Suppressor macrophage treated with lipopolysaccharide for 4 hours (primary cell): ENCODE measurements at places on chromosomes 5 and 9.

- no peak for DNase-seq
Measured at GRCh38 chr5:169838688-169839087, 141.6 kb downstream of the INSYN2B start.

DNA sequence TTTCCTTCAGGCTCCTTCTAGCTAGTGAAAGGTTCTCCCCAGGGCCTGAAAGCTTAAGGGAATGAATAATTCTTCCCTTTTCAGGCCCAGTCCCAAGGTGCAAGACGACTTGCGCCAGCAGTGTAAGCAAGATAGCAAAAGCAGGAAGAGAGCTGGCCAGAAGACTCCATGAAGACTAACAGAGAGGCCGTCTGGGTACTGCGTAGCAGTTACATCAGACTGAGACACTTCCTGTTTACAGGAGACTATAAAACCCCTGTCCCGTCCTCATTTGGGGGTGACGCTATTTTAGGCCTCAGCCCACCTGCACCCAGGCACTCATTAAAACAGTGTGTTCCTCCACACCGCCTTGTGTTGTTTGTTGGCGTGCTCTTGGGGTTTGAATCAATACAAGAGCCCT lies 90.7 kb upstream of the MOCS2 start:
- no peak for DNase-seq

DNA sequence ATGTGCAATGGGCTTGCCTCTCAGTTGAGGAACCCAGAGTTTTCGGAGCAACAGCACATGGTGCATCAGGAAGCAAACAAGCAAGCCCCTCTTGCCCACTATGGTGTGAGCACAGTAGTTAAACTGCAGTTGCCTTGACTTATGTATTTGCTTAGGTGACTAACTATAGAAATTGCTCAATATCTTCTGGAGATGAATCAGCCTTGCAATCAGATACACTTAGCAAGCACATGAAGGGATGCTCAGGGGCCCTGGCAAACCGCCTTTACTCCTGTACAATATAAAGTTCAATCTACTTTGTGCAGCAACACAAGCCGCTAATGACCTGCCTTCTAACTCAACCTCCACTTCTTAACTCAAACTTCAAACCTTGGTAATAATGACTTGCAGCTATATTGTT lies 581.7 kb upstream of the RIOK2 start:
- DNase-seq, result no peak

DNA sequence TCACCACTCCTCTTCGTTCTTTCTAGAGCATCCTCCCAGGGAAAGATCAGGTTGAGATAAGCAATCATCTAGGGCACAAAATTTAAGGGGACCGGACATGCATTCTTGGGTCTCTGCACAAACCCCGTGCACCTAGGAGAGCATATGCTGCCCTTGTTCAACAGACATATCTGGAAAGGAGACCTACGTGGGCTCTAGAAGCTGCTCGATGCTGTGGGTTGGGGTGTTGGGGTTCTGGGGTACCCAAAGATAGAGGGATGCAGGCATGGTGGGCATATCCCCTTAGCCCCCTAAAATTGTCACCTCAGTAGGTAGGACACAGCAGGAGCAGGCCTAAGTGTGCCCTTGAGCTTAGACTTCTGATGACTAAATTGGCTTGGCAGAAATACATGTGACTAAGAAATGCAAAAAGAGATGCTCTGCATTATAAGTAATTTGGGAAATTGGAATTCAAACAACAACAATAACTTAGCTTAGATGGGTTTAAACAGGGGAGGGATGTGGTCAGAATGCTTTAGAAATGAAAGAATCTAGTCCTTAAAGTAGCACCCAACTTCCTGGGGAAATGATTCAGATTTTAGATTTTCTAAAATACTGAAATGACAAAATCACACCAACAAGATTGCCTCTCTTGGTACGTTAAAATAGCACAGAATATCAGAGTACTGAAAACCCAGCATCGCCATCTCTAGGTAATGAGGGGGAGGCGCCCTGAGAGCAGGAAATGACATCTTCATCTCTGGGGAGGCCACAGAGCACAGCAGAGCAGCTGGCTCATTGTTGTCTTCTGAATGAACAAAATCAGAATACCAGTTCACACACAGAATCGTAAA lies 172.3 kb downstream of the GNA14 start:
- DNase-seq, result no peak

GRCh38 chr9:103658156-103658555 lies 436.0 kb upstream of the SMC2 start:
- DNase-seq, result no peak

DNA sequence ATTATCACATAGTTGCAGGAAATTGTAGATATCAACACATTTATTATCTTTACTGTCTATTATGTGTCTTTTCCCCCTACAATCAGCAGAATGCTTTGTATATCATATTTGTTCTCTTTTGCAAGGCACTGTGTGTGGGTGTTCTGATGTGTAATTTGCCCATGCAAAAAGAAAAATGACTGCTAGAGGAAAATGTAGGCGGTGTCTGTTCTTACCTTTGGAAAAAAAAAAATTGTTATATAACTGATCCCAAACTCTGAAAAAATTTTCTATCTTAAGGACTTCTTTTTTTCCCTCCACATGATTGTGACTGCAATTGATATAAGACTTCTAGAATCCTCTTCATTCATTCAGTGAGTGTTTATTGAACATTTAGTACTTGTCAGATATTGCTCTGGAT lies 24.5 kb downstream of the MRPS30 start:
- DNase-seq, result no peak

DNA sequence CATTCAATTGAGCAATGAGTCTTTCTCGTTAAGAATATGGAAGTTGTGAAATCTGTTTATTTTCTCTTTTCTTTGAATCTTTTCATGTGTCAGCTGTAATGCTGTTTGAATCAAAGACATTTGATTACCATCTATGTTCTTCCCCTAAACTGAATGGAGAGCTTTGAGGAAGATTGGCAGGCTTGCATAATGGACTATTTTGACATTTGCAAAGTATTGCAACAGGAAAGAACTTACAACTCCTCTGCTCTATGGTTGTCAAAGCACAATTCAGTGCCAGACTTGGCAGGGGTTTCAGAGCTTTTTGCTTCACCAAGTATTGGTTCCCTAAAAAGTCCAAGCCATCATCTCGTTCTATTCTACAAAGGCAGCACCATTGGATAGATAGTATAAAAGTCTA lies 549.0 kb upstream of the NUDT12 start:
- DNase-seq, result peak; percentile 1

DNA sequence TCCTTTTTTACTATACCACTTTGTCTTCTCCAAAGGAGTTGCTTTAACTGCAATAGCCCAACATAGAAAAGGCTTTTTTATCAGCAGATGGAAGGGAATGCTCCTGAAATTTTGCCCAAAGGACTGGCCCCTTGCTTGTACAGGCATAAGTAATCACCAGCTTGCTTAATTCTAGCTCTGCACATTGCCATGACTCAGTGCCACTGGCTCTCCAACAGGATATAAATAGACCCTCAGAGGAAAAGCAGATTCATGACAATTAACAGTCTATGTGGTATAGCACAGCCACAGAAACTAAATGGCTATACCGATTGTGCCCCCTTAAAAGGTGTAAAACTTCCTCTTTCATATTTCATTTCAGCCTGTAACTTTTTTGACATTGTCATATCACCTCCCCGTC lies 227.0 kb downstream of the ZNF608 start:
- DNase-seq, result no peak

- no peak for DNase-seq
Measured at GRCh38 chr5:132458651-132459030, 31.9 kb downstream of the IRF1 start.

GRCh38 chr5:39216631-39217030 lies 2.7 kb downstream of the FYB1 start:
- no peak for DNase-seq

DNA sequence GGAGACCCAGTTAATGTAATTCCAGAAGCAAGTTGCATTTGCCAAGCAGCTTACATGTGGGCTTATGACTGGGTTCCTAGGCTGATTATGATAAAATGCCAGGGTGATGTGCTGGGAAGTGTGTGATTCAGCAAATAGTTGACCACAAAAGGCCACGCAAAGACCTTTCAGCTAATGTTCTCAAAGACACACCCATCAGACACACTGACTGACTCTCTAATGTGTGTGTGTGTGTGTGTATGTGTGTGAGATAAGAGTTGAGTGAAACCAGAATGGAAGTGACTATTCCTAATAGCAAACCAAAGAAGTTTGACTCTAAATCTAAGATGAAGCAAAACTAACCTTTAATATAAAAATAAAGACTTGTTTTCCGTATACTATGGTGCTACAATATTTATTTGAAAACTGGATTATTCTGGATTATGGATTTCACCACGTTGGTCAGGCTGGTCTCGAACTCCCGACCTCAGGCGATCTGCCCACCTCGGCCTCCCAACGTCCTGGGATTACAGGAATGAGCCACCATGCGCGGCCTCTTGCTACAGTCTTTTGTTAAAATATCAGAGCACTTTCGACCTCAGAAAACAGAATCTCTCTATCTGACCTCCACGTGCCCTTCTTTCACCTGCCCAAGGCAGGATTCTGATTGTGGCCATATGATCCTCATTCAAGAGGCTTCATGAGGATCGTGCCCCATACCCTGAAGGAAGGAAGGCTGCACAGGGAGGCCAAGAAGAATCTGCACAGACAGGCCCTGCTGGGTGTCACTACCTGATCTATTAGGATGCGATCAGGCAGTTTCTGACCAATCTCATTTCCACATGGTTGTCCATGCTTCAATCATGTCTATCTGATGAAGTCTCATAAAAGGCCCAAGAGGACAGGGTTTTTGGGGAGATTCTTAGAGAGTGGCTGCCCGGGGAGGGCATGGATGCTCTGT lies 75.6 kb downstream of the USP20 start:
- DNase-seq, result peak; percentile 92

DNA sequence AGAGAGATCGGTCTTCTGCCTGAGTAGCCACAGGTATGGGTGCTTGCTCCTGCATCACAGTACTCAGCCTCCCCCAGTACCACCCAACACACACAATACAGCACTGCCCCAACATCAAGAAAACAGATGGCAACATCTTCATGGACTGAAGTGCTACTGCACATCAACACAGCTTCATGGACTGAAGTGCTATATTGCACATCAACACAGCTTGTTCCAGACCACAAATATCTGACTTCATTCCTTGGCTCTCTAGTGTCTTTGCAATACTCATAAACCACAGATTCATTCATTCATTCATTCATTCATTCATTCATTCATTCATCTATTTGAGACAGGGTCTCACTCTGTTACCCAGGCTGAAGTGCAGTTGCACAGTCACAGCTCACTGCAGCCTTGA lies 31.1 kb upstream of the PCA3 start:
- DNase-seq, result no peak

- no peak for DNase-seq
Measured at GRCh38 chr9:113042884-113043657, 13.5 kb downstream of the ZFP37 start.

DNA sequence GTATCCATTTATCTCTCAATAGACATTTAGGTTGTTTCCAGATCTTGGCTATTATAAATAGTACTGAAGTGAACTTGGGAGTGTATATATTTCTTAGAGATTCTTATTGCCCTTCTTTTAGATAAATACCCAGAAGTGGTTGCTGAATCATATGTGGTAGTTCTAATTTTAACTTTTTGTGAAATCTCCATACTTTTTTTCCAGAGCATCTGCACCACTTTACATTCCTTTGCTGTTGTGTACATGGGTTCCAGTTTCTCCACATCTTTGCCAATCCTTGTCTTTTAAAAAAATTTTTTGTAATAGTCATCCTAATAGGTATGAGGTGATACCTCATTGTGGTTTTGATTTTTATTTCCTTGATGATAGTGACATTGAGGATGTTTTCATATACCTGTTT lies 303.7 kb downstream of the CCDC171 start:
- DNase-seq, result no peak

GRCh38 chr5:95731571-95732554 lies 727 bp downstream of the RHOBTB3 start:
- DNase-seq, result peak; percentile 49

DNA sequence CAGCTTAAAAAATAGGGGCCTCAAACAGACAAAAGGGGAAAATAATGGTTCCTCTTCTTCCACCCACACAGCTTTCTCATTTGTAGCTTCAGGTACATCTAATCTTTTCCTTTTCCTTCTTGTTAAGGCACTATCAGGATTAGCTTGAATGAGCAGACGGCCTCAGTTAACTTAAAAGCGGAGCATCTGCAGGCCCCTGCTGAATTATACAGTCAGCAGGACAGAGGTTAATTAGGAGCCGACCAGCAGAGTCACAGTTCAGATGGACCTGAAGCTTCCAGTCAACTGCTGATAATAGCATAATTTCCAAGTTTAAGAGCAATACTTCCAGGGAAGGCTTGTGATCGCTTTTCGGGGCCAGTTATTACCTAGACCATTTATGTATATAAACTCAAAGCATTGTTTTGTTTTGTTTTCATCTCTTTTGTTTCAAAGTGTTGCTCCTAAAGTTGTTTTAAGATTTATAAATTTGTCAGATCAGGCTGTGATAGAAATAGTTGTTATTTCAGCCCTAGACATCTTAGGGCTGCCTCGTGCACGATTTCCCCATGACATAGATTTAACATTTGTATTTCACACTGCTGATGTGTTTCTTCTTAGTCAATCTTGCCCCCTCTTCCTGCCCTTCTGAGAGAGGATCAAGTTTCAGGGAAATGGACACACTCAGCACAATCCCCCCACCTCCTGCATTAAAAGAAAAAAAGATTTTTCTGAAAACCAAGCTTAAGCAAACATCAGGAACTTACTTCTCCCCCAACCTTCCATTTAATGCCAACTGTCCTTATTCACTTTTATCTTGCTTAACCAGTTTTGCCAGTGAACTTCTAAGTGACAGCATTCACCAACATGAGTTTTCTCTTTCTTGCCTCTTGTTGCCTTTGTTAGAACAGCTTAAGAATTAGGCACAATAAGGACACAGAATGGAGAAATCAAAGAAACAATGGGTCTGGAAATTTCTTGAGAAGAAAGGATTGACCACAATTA lies 449.8 kb downstream of the ARHGEF28 start:
- DNase-seq, result no peak

DNA sequence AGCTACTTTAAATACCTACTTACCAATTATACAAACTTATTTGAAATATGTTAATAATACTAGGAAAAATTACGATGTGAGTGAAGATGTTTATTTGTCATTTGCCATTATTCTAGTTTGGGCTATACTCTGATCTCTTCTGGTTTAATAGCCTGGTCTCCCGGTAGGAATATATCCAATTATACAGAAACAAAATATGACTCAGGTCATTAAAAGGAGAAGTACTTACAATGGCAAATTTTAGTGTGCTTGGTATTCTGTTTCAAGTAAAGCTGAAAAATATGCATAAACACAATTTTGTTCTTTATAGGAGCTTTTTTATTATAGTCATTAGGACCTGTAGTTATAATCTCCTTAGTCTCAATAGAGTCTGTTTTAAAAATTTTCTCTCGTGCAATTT lies 176.8 kb downstream of the SLCO4C1 start:
- DNase-seq, result no peak

- no peak for DNase-seq
Measured at GRCh38 chr9:87372356-87372851, 125.3 kb upstream of the DAPK1 start.

DNA sequence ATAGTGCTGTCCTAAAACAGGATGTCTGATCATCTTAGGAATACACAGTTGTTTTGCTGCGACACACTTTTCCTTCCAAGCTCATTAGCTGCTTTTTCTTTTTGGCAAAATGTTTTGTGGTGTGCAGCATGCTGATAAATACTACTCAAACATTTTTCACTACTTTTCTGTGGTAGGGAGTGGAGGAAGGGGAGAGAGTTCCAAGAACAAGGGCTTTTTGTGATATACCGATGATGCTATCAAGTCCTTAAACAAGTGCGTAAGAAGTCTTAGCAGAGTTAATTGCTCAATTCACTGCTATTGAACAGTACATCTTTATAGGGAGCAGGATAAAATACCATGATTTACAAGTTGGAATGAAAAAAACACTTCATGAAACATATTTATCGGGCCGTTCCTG lies 23.6 kb upstream of the TEK start:
- no peak for DNase-seq
